ENCODE measurements at places on chromosomes 3 and 15.

DNA sequence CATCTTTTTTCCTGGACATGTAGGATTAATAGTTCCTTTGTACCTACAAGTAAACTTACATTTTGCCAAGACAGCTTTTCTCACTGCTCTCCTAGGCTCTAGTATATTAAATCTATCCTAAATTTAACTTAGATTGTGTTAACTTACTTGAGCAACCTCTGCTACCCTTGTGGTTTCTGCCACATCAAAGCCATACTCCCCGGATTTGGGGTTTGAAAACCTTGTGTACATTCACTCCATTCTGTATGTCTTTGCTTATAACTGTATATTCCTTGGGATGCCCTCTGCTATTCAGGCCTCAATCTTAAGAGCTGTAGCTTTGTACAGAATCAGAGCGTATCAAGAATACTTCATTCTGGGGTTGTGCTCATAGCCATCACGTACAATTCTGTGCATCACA is 60.4 kb downstream of the ARIH1 start:
- peak; percentile 53 for DNase-seq

DNA sequence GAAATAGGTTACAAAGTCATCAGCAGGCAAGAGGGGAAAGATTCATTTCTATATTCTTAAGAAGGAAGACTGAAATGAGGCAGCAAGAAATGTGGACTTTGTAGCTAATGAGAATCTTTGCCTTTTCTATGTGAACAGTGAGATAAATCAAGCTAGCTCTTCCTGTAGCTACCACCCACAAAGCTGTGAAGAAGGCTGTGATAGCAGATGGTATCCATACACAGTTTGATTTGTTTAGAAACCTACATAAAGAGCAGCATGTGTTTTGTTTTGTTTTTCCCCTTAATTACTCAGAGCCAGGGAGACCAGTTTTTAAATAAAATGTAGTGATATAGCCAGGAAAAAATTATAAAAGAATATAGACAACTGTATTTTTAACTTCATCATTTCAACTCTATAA is 45.5 kb downstream of the TEX9 start:
- DNase-seq, result no peak

GRCh38 chr15:99762288-99762687 is 29.1 kb upstream of the LYSMD4 start:
- DNase-seq, result no peak

DNA sequence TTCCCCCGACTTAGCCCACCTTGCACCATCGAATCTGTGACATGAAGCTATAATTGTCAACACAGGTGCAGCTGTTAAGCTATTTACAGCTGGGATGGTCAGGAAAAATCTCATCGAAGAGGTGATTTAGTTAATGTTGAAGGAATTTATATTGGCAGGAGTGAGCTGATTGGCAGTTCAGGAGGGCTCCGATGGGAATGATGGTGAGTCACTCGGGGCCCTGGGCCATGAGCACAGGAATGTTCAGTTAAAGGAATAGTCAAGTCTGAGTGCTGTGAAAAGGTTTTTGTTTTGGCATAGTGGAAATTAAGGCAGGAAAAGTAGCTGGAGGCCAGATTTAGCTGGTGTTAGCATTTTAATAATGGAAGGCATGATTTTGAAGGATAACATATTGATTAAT is 95.7 kb downstream of the OXSM start:
- no peak for DNase-seq

GRCh38 chr3:22959593-22959992 is 243.5 kb upstream of the UBE2E2 start:
- no peak for DNase-seq

All from CD4-positive, alpha-beta T cell treated with Interferon alpha-2 for 1 hour (primary cell).